Stimulated activated CD4-positive, alpha-beta T cell treated with anti-CD3 and anti-CD28 coated beads, Interleukin-2, amount 100 ng/mL, for 48 hours (primary cell): ENCODE measurements at places on chromosomes 4 and X.

- no peak for DNase-seq
Observed at GRCh38 chr4:185573651-185574199, 38.4 kb upstream of the PDLIM3 start.

GRCh38 chr4:11805842-11806241 lies 377.1 kb upstream of the HS3ST1 start:
- DNase-seq, result no peak

DNA sequence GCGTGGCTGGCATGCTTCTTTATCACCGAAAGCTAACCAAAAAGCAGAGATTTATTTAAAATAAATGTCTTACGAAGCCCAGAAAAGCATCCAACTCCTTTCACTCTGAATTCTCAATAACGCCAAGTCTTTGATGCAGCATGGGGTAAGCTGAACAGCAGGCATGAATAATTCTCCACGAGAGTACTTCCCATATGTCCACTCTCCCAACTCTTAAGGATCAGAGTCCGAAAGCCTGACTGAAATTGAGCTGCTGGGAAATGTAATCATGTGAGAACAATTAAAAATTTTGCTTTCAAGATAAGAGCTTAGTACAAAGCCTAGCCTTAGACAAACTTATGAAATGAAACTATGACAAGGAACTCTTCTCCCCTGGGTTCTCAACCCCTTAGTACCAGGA lies 7.5 kb upstream of the SLC39A8 start:
- DNase-seq, result no peak

DNA sequence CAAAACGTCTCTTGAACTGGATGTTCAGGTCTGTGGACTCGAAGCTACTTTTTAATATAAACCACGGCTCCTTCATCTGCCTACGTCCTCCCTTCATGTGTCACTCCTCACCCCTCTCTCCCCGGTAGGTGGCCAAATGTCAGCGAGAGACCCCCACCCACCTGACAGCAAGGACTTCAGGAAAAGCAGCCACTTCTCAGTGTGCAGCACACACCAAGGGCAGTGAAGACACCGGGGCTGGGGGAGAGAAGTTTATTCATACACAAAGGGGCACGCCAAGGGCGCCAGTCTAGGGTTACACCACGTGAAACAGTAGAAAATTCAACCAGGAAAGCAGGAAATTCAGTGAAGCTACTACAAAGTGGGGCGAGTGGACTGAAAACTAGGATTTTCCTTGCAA lies 181.2 kb downstream of the AFAP1 start:
- DNase-seq, result no peak

- DNase-seq, result no peak
Observed at GRCh38 chrX:151710457-151710856, 5.4 kb upstream of the FATE1 start.

GRCh38 chr4:71283642-71284257 lies 55.1 kb upstream of the SLC4A4 start:
- DNase-seq, result no peak

DNA sequence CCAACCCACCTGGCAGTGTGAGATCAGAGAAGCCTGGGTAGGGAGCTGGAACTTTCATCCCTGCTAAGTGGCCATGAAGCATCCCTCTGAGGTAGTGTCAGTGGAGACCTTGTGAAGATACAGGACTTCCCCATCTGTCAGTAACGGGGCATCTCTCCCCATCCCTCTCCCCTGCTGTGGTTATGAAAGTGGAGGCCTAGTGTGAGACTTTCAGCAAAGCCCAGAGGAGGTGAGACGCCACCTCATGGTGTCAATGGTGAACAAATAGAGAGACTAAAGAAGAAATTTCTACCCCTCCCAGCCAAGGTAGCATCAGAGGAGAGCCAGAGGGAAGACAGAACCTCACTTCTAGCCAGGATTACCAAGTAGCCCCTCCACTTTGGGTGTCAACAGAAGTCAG lies 150.2 kb downstream of the VEGFC start:
- DNase-seq, result no peak

- DNase-seq, result no peak
Observed at GRCh38 chrX:150032742-150033141, 94.5 kb upstream of the EOLA2 start.

DNA sequence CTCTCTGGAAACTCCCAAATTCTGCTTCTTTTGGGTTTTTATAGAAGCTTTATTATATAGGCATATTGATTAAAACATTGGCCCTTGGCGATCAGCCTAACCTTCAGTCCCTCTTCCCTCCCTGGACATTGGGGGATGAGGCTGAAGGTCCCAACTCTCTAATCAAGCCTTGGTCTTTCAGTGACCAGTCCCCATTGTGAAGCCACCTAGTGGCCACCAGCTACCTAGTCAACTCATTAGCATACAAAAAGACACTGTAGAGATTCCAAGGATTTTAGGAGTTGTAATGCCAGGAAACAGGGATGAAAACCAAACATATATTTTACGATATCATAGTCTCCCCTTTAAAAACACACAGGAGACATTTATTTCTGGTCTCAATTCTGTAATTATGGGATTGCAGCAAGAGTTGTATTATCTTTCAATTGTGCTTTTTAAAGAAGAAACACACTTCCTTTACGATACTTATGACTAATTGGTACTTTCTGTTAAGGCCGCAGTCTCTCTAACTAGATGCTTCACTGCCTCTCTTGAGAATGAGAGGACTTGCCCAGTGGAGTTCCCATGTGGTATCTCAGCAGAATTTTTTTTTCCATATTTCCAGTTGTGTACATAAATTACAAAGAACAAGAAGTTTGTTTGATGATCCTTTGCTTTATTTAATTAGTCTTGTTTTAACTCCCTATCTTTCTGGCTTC lies 58.2 kb downstream of the WDR17 start:
- DNase-seq, result no peak

- DNase-seq, result no peak
Observed at GRCh38 chrX:130118441-130119311, 8.4 kb upstream of the ELF4 start.

DNA sequence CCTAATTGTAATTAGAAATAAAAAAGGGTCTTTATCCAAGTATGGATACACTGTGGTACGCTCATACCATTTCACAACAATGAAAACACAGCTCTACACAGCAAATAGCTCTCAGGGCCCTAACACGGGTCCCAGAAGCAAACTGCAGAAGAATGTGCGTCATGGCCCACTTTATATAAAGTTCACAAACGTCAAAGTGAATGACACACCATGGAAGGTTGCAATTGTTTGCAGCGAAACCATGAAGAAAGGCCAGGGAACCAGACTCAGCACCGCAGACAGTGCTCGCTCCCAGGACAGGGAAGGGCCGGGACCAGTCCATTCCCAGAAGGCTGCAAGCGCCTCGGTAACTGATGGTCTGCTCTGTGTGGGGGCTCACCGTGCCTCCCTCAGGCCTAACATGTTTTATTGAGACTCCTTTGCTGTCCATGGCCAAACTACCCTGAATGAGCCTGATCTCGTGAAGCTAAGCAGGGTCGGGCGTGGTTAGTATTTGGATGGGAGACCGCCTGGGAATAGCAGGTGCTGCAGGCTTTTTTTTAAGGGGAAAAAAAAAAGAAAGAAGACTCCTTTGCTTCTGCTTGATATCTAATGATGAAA lies 47.8 kb downstream of the ACOX3 start:
- no peak for DNase-seq

GRCh38 chrX:71181558-71181909 lies 36.9 kb downstream of the NLGN3 start:
- DNase-seq, result no peak

- peak; percentile 43 for DNase-seq
Observed at GRCh38 chr4:163544407-163545038, 50.0 kb downstream of the TMA16 start.

- DNase-seq, result no peak
Observed at GRCh38 chr4:184958127-184958922, 60.0 kb upstream of the HELT start.

DNA sequence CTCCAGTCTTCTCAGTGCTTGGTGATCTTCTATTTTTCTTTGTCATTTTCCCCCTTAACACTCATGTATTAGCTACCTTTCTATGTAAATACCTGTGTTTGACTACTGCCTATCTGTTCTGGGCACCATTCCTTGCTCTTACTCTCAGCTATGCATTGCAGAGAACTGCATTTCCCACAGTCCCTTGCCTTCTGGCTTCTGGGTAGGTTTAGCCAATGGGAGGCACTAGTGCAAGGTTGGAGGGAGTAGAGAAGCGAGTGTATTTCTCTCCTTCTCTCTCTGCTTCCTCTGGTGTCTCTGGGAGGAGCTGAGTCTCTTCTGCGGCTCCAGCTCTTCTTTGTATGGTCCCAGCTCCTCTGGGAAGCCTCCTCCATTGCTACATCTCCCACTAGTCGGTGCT lies 50.5 kb downstream of the CWH43 start:
- DNase-seq, result no peak

DNA sequence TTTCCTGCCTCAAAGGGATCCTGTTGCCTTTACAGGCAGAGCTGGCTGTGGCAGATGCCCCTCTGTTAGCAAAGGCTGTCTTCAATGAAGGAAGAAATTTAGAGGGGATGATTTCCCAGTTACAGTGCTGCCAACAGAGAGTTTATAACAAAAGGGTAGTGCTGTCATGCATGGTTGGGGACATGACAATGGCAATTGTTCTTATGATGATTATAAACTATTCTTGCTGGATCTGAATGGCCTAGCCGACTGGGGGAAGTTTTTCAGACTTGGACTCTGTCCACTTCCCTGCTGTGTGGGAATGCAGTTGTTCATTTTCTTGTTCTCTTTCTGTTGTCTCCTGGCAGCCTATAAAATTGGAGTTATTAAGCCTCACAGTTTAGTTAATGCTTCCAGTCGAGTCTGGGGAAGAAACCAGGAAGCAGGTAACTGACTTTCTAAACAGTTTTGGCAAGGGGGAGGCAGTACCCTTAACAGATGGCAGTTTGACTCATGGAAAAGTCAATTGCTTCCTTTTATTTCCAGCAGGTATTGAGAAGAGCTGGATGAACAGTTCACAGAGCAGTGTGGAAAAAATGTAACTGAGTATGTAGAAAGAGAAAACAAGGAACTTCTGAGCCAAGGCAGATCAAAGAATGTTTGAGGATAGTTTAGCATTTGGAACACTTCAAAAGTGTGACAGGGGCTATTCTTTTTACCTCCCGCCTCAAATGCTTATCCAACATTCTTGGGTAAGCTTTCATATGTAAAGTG lies 582.6 kb downstream of the RAPGEF2 start:
- no peak for DNase-seq

- DNase-seq, result no peak
Observed at GRCh38 chr4:181258569-181258968, 984.6 kb upstream of the TENM3 start.

DNA sequence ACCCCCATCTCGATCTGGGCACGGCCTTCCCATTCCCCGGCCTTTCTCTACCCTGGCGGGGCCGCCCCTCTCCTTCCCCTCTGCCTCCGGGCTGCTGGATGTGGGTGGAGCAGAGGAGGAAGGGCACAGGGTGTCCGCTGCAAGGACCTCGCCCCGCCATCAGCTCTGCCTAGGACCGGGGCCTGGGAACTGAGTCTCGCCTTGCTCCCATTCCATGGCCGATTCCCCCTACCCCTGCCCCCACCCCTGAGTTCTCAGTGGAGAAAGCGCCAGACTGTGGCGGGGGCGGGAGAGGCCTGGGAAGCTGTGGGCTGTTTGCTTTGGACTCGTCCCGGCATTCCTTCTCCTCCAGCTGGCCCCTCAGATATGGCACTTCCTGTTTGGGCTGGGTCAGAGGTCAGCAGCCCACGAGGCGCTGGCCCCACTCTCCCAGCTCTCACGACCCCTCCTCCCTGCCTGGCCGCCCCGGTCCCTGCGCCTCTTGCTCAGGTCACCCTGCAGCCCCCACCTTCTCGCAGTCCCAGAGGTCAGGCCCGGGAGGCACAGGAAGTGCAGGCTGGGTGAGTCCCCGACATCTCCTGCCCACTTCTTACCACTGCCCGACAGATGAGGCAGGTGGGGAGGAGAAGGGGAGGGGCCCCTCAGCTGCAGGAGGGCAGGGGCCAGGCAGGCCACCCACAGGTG lies 6.4 kb upstream of the BGN start:
- no peak for DNase-seq

DNA sequence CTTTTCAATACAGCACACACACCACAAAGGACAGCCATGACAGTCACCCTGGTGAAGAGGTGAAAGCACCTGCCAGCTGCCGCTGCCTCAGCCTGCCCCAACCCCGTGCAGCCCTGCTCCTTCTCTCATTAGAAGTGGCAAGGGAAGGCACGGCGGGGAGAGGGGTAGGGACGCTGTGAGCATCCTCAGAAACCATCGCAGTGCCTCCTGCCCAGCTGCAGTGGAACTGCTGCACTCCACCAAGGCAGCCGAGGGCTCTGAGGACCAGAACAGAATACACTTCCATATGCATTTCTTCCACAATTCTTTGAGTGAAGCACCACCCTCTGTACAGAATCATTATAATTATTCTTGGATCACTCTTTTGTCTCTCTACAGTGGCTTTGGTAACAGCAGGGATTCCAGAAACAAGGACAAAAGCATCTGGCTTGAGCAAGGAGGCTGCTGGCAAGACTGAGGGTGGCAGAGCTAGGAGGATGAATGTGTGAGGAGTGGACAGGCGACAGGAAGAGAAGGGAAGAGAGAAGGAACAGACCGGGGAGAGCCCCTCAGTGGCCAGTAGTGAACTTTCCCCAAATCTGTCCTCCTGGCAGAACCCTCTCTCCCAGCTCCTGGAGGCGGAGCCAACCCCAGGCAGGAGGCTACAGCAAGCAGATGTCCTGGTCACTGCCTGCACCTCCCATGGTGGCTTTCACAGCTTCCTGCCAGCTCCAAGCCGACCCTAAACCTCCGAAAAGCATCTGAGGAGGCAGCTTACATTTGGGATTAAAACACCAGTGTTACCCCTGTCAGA lies 73.2 kb downstream of the MTNR1A start:
- no peak for DNase-seq

- no peak for DNase-seq
Observed at GRCh38 chr4:121339307-121339706, 41.5 kb downstream of the QRFPR start.

GRCh38 chrX:123322536-123322935 lies 138.5 kb downstream of the GRIA3 start:
- no peak for DNase-seq

- no peak for DNase-seq
Observed at GRCh38 chr4:122602277-122603142, 18.4 kb downstream of the IL21 start.

- no peak for DNase-seq
Observed at GRCh38 chr4:127709456-127709855, 20.7 kb upstream of the SLC25A31 start.
